Glomerular endothelial cell (primary cell): ENCODE measurements at places on chromosomes 13 and 19. TPM values are rescaled to one million over a fixed set of nuclear protein-coding genes. Genes with fewer than 3 reads are reported as not detected.

- DNase-seq: no peak
Measured at GRCh38 chr19:42313096-42313839, at the start of gene TMEM145. TSS of gene TMEM145 (plus strand) at chr19:42313309. CDS start at chr19:42313377, 68 bp downstream.

GRCh38 chr13:98813993-98814392 is 61.5 kb upstream of the SLC15A1 start:
- DNase-seq: no peak

GRCh38 chr13:110985541-110985940 is 70.7 kb upstream of the ANKRD10 start:
- no peak for DNase-seq

NUMBL gene
- total RNA-seq: 31.5 and 48.4 TPM in 2 replicates

GRCh38 chr13:104106705-104107393 is 1040.6 kb upstream of the SLC10A2 start:
- DNase-seq: peak; percentile 86

GRCh38 chr13:98854448-98854847 is 102.0 kb upstream of the SLC15A1 start:
- no peak for DNase-seq
